ENCODE measurements at places on chromosomes 3 and 15.

DNA sequence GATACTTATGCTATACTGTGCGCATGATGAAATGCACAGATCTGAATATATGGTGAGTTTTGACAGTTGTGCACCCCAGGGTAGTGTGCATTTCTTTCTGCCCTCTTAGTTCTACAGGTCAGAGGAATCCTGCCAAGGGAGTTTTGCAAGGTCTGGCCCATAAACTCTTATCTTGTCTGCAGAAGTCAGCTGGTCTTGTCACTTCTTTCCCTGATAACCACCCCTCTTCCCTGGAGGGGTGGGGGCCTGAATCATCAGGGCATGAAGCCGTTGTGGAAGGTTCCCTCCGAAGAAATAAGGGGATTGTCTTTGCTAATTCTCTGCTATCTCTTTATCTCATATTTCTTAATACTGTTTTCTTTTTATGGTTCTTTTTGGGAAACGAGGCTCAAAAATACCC lies 30.4 kb downstream of the TRIM71 start:
- no peak for DNase-seq

GRCh38 chr15:68051109-68051508 lies 3.0 kb upstream of the PIAS1 start:
- DNase-seq, result no peak

GRCh38 chr15:34841262-34841725 lies 45.9 kb upstream of the ACTC1 start:
- no peak for DNase-seq

- no peak for DNase-seq
Observed at GRCh38 chr3:161295325-161295724, 74.2 kb downstream of the NMD3 start.

- DNase-seq, result no peak
Observed at GRCh38 chr3:10777627-10778026, 38.4 kb upstream of the SLC6A11 start.

DNA sequence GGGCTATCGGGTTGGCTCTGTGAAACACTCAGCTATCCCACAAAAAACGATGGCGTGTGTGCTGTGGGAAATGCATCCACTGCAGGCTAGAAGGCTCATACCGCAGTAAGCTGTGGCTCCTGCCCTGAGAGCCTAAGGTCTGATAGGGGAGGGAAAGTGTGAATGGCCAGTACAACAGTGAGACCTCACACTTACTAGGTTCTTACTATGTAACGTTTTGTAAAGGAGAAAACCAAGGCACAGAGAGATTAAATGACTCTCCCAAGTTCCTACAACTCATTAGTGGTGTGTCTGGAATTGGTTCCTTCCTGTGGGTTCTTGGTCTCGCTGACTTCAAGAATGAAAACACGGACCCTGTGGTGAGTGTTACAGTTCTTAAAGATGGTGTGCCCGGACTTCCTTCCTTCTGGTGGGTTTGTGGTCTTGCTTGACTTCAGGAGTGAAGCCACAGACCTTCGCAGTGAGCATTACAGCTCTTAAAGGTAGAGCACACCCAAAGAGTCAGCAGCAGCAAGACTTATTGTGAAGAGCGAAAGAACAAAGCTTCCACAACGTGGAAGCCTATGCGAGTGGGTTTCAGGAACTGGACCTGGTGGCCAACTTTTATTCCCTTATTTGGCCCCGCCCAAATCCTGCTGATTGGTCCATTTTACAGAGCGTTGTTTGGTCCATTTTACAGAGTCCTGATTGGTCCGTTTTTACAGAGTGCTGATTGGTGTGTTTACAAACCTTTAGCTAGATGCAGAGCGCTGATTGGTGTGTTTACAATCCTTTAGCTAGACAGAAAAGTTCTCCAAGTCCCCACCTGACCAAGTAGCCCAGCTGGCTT lies 161.7 kb downstream of the POLR2M start:
- DNase-seq, result no peak

DNA sequence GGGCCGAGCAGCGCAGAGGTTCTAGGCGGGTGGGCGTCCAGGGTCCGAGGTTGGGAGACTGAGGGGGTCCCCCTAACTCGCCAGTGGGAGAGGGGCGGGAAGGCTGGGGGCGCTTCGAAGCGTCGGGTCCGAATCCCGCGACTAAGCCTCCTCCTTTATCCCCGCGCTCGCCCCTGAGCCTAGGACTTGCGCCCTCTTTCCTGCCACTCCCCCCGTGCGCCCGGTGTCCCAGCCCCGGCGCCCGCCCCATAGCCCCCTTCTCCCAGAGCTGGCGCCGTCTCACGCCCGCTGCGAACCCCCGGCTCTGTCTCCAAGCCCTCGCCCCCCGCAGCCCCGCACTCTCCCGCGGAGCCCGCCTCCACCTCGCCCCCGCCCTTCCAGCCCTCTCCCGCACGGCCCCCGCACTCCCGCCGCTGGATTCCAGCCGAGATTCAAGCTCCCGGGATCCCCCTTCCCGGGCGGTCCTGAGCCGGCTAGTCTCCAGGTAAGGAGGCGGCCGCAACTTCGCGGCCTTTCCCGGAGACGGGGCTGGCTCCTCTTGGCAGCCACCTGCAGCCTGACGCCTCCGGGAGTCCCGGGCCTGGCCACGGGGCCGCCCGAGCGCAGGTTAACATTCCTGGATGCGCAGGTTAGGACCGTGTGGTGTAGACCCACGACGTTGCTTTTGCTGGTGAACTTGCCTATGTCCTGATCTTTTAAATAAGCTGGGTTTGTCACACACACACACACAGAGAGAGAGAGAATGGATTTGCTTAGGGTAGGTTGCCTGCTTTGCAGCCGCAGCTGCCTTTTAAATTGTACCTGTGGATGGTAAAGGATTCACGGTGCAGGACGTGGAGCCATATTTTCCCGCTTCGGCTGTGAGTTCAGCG lies 563 bp downstream of the PXYLP1 start:
- no peak for DNase-seq

- no peak for DNase-seq
Observed at GRCh38 chr15:68214838-68215254, 9.7 kb upstream of the CALML4 start.

GRCh38 chr3:170471149-170471548 lies 52.5 kb downstream of the CLDN11 start:
- DNase-seq, result no peak

DNA sequence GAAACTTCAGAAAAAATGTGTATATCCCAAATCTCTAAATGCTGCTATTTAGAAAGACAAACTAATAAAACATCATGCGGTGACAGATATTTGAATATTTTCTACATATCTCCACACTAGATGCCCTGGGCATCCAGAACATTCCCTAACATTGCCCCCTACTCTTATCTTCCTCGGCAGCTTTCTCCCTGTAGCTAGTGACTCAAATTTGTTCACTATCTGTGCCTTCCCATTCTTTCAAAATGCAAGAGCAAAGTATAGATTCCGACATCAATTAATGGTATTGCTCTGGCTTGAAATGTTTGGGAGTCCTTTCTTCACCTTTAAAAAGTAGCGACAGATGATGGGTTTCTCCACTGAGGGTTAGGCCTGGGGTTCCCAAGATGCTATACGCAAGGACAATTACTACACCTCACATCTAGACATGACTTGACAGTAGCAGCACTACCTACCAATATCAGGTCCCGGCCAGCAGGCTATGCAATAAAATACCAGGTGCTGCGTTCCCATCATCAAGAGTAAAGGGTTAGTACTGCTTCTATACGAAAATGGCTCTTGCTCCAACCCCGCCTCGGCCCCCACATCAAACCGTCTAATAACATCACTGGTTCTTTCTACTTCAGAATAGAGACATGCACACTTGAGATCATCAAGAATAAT lies 631 bp downstream of the UBR1 start:
- peak; percentile 12 for DNase-seq

- DNase-seq, result no peak
Observed at GRCh38 chr3:43885908-43886618, 195.3 kb downstream of the ABHD5 start.
